A549 (cell line): ENCODE measurements at places on chromosomes 5 and 9.
A peak's percentile ranks its signal among the peaks of the same experiment; 100 is the strongest.

DNA sequence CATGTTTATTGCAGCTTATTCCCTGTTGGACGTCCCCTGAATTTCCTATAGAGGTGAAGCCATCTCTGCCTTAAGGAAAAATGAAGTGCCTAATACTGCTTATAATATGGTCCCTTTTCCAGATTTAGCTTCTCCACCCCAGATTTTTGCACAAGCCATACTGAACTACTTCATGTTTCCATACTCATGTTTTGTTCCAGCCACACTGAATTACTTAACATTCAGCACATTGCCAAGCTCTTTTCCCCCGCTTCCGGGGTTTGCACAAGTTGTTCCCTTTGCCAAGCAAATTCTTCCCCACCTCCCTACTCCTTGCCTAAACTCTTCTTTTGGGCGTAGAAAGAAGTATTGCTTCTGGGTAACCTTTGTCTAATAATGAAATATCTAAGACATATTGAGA, 1.7 kb upstream of the CNTRL start:
- DNase-seq = no peak

DNA sequence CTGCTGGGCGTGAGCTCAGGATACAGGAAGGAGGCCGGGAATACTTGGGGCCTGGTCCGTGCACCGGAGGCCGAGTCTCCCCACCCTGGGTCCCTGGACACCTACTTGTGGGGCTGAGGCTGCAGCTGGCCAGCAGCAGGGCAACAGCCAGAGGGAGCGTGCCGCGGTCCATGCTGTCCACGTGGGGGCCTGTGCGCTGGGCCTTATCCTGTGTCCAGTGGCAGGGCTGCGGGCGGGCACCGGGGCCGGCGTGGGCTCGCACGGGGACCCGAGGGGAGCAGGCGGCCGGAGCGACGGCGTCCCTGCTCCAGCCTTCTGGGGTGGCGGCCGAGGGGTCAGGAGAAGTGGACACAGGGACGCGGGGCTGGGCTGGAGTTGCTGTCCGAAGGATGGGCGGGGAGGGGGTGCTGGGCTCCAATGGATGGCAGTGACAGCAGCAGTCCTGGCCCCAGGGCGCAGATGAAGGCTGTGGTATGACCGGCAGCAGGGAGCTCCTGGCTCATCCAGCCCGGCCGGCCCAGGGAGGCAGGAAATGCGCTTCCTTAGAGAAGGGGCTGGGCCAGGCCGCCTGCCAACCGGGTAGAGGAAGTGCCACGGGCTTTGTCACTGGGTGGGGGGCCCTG, at the start of gene ENG:
ENG (minus strand) TSS at position 475 of the 623 bp plus-strand sequence; CDS start at position 172, 303 bp downstream.
- DNase-seq = no peak

GRCh38 chr9:133955821-133956411, 36.2 kb downstream of the VAV2 start:
- DNase-seq = no peak

GRCh38 chr5:115179394-115180164, 9.9 kb upstream of the TRIM36 start:
- DNase-seq = peak; percentile 25

- no peak for DNase-seq
Observed at GRCh38 chr9:19754921-19755320, 33.9 kb downstream of the SLC24A2 start.

- DNase-seq = no peak
Observed at GRCh38 chr5:38931731-38932130, 85.9 kb downstream of the OSMR start.

DNA sequence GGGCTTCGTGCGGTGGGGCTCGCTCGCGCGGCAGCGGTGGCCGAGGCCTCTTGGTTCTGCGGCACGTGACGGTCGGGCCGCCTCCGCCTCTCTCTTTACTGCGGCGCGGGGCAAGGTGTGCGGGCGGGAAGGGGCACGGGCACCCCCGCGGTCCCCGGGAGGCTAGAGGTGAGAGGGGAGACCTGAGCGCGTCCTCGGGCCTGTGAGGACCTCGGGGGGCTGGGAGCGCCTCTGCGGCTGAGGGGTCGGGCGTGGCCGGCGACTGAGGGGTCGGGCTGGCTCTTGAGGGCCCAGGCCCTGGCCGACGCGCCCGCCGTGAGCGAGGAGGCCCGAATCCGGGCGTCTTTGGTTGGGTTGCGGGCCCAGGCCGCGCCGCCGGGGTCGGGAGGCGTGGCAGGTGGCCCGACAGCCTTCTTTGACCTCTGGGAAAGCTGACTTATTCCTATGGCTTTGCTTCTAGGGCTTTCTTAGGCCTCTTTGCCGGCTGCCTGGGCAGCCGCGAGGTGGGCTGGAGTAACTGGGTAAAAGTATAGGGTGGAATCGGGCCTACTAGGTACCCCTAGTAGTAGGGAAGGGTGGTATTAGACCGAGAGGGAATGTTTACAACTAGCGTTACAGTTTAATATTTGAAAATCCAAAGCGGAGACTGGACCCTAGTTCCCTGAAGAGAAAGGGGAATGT, at the start of gene CANX:
CANX (plus strand) TSS at position 33 of the 681 bp plus-strand sequence. CDS start 6,715 bp downstream, outside the sequence.
- DNase-seq = peak; percentile 44

GRCh38 chr5:53944981-53945380, 365.4 kb downstream of the ARL15 start:
- DNase-seq = peak; percentile 23

- no peak for DNase-seq
Observed at GRCh38 chr9:108536836-108537601, 318.8 kb downstream of the ACTL7B start.

DNA sequence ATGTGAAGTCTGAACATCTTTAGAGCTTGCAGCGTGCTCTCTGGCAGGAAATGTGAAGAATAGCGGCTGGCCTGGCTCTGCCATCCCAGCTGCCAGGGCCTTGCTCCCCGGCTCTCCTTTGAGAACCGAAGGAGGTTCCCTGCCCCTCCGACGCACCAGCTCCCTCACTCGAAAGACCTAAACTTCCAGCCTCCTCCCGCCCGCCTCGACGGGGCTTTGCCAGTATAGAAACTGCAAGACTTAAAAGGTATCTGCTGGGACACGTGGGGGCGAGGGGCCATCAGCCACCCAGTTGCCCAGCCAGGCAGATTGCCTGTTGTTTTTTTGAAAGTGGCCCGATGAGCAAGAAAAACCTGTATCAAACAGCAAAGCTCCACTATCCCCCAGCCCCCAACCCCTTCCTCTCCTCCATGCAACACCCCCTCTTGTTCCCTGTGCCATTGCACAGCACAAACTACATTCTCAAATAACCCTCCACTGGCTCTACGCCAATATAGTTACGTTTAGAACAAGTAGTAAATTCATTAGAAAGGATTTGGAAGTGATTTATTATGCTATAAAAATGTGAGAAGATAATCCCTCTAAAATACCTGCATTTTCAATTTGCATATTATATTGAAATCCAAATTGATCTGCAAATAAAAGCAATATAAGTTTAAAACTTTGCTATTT, 331.9 kb downstream of the MED10 start:
- no peak for DNase-seq

DNA sequence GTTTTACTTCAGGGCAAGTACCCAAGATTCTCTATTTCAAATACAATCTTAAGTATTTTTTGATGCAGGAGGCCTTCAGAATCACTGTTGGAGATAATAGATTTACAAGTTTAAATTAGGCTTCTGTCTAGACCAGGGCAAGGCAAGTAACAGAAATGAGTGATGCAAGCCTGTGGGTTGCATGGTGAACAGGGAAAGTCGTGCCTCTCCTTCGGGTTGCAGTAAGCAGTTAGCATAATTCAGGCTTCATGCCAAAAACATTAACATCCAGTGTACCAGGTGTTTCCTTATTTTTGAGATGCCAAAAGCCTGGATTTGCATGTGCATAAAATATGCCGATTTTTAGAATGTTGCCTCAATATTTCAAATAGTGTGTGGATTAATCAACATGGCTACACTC, 369.0 kb downstream of the CAAP1 start:
- no peak for DNase-seq

GRCh38 chr9:36956908-36957307, 77.2 kb downstream of the PAX5 start:
- DNase-seq = no peak

DNA sequence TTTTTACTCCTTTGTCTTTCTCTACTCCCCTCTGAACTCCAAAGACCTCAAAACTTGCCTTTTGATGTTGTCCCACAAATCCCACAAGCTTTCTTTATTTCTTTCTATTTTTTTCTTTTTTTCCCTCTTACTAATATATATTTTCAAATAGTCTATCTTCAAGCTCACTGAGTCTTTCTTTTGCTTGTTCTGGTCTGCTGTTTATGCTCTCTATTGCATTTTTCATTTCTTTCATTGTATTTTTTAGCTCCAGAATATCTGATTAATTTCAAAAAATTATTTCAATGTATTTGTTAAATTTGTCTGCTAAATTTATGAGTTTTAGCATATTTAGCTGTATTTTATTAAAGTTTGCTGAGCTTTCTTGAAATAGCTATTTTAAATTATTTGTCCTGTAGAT, 223.3 kb upstream of the IRX1 start:
- no peak for DNase-seq

- DNase-seq = no peak
Observed at GRCh38 chr5:68459810-68460139, 244.2 kb downstream of the PIK3R1 start.

- DNase-seq = peak; percentile 66
Observed at GRCh38 chr5:41270423-41271251, 57.3 kb upstream of the C6 start.

DNA sequence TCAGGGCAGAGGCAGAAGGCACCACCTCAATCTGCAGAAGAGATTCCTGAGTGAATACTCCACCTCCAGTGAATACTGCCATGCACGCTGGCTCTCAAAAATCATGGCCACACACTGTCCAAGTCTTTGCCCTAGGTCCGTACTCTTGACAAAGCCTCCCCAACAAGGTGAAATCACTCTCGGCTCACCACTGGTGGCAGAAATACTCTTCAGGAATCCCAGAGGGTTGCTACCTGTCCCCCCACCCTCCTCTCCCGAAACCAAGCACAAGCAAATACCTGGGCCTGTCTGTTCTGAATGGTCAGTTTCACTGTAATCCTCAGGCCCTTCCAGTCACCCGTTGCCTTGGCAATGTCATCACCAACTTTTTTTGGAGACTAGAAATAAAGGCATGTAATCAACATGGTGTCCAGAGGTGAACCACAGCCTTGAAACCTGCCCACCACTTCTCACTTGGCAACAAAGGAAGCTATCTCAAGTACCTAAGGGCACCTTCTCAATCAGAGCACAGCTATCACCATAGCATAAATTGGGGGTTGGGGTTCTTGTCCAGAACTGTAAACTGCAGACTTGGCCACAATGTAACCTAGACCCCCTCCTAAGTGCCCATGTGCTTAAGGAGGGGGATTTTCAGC, 1.8 kb downstream of the RPL12 start:
- DNase-seq = no peak

DNA sequence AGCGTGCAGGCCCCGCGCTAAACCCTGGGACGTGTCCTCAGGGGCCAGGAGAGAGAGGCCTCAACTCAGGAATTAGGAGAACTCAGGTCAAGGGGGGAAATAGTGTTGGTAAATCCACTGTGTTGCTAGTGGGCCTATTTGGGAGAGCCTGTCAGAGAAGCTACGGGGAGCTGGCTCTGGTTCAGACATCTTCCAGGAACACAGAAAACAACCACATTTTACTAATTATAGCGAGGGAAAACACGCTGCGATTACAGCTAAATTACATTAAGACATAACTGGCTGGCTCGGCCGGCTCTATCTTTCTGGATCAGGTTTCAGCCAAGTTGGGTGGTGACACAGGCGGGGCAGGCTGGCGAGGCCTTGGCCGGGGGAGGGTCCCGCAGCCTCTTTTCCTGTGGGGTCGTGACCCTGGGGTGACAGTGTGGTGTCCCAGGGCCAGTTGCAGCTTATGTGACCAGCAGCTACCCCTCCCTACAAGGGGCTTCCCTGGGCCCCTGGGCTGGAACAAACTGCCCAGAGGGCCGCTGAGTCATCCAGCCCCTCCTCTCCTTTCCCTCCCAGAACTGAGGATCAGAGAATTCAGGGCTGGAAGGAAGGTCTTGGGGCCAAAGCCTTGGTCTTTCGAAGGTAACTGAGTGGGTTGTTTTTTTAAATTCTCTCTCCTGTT, 75.1 kb downstream of the FGF18 start:
- peak; percentile 44 for DNase-seq

GRCh38 chr5:8895599-8895998, 650.3 kb downstream of the SEMA5A start:
- no peak for DNase-seq

GRCh38 chr5:67989456-67989855, 226.1 kb upstream of the PIK3R1 start:
- DNase-seq = no peak

DNA sequence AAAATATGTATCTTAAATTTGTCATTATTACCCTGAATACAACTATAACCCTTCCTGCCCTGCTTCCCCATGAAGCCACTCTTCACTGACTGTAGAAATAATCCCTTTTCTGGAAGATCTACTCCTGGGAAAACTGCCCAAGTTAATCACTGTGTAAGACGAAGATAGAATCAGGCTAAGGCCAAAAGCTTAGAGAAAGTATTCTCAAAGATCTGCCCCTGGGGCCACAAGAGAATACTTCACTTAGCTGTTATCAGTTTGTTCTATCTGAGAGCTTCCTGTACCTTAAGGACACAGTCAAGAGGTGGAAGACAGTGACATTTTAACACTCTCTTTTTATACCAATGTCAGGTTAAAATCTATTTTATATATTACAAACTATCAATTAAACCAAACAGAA, 33.8 kb downstream of the RNF145 start:
- DNase-seq = peak; percentile 37

GRCh38 chr9:87498046-87498810, 561 bp downstream of the DAPK1 start:
- peak; percentile 57 for DNase-seq

- peak; percentile 50 for DNase-seq
Observed at GRCh38 chr5:7261049-7261448, 134.9 kb upstream of the ADCY2 start.

- no peak for DNase-seq
Observed at GRCh38 chr9:86891091-86891490, 56.2 kb downstream of the GAS1 start.
